ENCODE measurements at places on chromosomes 6 and 20. TPM values are rescaled to one million over a fixed set of nuclear protein-coding genes. Genes with fewer than 3 reads are reported as not detected.

KCNK5 gene
- total RNA-seq, result 10.1 TPM

HLA-DPB1 gene
- total RNA-seq, result 10.9 TPM

SYCP2 gene
- 0.88 TPM for total RNA-seq

PRICKLE4 gene
- 2.1 TPM for total RNA-seq

MUC22 gene
- total RNA-seq, result 1.6 TPM

LGSN gene
- total RNA-seq, result not detected

SESN1 gene
- total RNA-seq, result 33.3 TPM

- H3K4me3 ChIP-seq, result peak overlapping the region; percentile 8
- no peaks in the 10 kb centered on the region for H3K27me3 ChIP-seq
- peaks cover 7% of the 10 kb centered on the region for H3K4me1 ChIP-seq
- H3K27ac ChIP-seq, result peak overlapping the region; percentile 93
- H3K36me3 ChIP-seq, result no peaks in the 10 kb centered on the region
- no peak for DNase-seq
Observed at GRCh38 chr6:85361643-85362014, 88.3 kb upstream of the NT5E start.

DNA sequence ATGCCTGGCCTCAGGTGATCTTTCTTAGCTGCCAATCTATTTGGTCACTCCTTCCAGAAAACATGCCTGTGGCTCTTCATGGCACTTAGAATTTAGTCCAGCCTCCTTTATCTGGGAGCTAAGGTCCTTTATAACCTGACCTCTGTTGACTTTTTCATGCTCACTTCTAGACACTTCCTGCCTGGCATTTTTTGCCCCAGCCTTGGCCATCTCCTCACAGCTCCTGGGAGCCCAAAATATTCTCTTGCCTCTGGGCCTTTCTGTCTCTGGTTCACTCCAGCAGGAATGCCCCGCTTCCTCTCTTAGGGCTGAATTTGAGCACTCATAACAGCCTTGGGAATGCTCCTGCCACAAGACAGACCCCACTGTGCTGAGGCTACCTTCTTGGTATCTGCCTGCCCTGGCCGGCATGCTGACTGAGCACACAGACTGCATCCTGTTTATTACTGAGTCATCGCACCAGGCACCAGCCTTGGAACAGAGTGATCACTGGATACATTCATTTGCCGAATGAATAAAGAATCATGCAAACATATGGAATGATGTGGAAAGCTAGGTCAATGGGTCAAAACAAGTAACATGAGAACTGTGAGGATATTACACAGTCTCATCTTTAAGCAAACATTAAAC is 5.8 kb upstream of the EEF1E1 start:
- H3K27ac ChIP-seq, result no peak overlapping the region
- peaks cover 9% of the 10 kb centered on the region for H3K27me3 ChIP-seq
- no peaks in the 10 kb centered on the region for H3K4me1 ChIP-seq
- H3K36me3 ChIP-seq, result no peaks in the 10 kb centered on the region
- no peak for DNase-seq
- no peak overlapping the region for H3K4me3 ChIP-seq

GRCh38 chr6:1739680-1740079 is 130.0 kb downstream of the FOXC1 start:
- DNase-seq, result no peak
- no peak overlapping the region for H3K4me3 ChIP-seq
- no peak overlapping the region for H3K27ac ChIP-seq
- peaks cover 4% of the 10 kb centered on the region for H3K4me1 ChIP-seq

GRCh38 chr6:12229332-12229731 is 60.8 kb upstream of the EDN1 start:
- peak overlapping the region; percentile 3 for H3K27ac ChIP-seq
- H3K4me1 ChIP-seq, result no peaks in the 10 kb centered on the region
- no peak overlapping the region for H3K4me3 ChIP-seq
- no peaks in the 10 kb centered on the region for H3K36me3 ChIP-seq
- no peaks in the 10 kb centered on the region for H3K27me3 ChIP-seq

GRCh38 chr20:48215536-48215935 is 430.3 kb upstream of the SULF2 start:
- peaks cover 51% of the 10 kb centered on the region for H3K4me1 ChIP-seq
- peaks cover 10% of the 10 kb centered on the region for H3K27me3 ChIP-seq
- H3K4me3 ChIP-seq, result no peak overlapping the region
- H3K36me3 ChIP-seq, result no peaks in the 10 kb centered on the region
- no peak overlapping the region for H3K27ac ChIP-seq
- no peak for DNase-seq

GRCh38 chr6:52731719-52732118 is 31.6 kb downstream of the GSTA2 start:
- peaks cover 3% of the 10 kb centered on the region for H3K4me1 ChIP-seq
- no peaks in the 10 kb centered on the region for H3K36me3 ChIP-seq
- H3K4me3 ChIP-seq, result no peak overlapping the region
- no peak overlapping the region for H3K27ac ChIP-seq
- DNase-seq, result no peak

DNA sequence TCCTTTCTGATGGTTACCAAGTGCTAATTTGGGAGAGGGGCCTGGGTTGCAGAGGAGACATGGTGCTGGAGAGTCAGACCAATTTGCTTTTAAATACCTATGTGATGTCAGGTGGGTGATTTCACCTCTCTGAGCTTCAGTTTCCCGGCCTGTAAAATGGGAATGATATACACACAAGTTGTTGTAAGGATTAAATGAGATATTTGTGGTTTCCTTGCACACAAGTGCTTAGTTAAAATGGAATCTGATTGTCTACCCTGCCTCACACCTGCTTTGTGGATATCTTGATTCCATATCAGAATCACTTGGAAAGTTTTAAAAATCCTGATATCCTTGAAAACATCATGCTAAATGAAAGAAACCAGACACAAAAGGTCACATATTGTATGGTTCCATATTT is 44.5 kb downstream of the SCAND1 start:
- no peak overlapping the region for H3K4me3 ChIP-seq
- H3K27ac ChIP-seq, result no peak overlapping the region
- peaks cover 26% of the 10 kb centered on the region for H3K36me3 ChIP-seq
- no peaks in the 10 kb centered on the region for H3K4me1 ChIP-seq
- no peaks in the 10 kb centered on the region for H3K27me3 ChIP-seq
- DNase-seq, result no peak

DNA sequence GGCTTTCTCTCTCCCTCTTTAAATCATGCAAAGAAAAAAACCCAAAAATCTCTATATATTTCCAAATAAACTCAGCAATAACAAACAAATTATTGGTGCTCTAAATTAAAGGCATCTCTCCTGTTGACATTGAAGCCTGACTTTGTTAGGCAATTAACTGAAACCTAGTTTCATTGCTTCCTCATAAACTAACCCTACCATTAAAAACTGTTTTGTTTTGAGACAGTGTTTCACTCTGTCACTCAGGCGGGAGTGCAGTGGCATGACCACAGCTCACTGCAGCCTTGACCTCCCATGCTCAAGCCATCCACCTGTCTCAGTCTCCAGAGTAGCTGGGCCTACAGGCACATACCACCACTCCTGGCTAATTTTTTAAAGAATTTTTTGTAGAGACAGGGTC is 34.9 kb downstream of the PIGU start:
- no peak for DNase-seq
- no peak overlapping the region for H3K27ac ChIP-seq
- H3K4me1 ChIP-seq, result peaks cover 9% of the 10 kb centered on the region
- H3K27me3 ChIP-seq, result no peaks in the 10 kb centered on the region
- no peak overlapping the region for H3K4me3 ChIP-seq

DNA sequence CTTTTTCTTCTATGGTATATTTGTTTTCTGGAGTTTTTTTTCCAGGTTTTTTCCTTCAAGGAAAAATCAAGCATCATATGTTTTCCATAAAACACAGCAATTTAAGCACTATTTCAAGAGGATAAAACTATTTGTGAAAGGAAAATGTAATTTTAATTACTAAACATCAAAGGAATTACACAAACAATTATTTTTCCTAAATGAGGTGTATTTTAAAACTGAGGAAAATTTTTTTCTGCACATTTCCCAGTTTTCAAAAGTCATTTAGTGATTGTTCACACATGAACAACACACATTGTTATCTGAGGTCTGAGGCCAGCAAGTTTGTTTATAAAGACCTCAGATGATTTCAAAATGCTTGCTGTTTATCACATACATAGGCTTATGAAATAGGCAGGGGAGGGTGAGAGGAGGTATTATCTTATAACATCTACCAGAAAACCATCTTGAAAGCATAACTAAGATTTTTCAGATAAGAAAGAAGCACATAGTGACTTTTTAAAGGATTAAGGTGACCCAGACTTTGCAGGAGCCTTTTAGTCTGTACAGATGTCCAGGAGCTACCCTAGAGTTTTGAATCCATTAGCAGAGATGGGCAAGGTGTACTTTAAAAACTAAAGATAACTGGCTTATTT is 381.6 kb downstream of the GJA1 start:
- H3K4me1 ChIP-seq, result peaks cover 9% of the 10 kb centered on the region
- H3K27me3 ChIP-seq, result no peaks in the 10 kb centered on the region
- no peak for DNase-seq
- H3K27ac ChIP-seq, result no peak overlapping the region
- H3K4me3 ChIP-seq, result no peak overlapping the region
- H3K36me3 ChIP-seq, result no peaks in the 10 kb centered on the region

DNA sequence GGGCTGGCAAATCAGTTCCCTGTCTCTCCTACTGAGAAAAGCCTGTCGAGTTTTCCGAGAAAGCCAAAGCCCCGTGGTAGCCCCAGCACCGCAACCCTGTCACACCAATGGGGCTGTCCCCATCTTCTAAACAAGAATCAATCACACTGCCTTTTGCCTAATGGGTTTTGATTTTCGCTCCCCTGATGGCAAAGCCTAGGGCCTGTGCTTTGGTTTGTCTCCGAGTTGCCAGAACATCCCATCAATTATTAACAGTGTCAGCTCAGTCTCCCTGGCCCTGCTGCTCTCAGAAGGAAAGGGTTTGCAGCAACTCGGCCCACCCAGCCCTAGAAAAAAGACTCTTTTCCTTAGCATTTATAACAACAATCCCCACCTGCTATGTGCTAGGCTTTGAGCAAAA is 4.2 kb downstream of the KCNB1 start:
- no peaks in the 10 kb centered on the region for H3K4me1 ChIP-seq
- H3K36me3 ChIP-seq, result no peaks in the 10 kb centered on the region
- H3K27ac ChIP-seq, result no peak overlapping the region
- no peak overlapping the region for H3K4me3 ChIP-seq
- no peak for DNase-seq

GRCh38 chr6:1296542-1296941 is 15.4 kb upstream of the FOXQ1 start:
- peaks cover 34% of the 10 kb centered on the region for H3K27me3 ChIP-seq
- H3K36me3 ChIP-seq, result peaks cover 2% of the 10 kb centered on the region
- no peak for DNase-seq
- H3K4me1 ChIP-seq, result peaks cover 5% of the 10 kb centered on the region

DNA sequence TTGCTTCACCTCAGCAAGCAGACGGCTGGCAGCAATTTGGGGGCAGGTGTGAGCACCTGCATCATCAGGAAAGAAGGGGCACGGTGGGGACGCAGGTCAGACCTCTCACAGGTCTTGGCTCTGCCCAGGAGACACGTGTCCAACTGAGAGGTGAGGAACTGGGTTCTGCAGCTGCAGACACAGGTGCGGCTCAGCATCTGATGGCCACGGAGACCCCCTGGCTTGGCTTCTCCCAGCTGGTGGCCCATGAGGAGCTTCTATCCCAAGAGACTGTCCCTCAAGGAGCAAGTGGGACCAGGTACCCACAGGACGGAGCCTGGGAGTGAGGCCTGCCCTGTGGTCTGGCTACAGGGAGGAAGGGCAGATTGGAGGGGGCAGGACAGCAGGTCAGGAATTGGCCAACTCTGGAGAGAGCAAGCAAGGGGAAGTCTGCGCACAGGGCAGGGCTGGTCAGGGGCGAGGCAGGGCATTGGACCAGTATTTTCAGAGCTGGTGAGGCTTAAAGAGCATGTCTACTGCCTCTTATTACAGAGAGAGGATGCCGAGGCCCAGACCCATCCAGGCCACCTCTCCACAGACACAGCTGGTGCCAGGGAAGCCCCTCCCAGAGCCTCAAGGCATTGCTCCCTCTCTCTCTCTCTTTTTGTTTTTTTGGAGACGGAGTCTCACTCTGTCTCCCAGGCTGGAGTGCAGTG is 4.2 kb downstream of the STMN3 start:
- no peaks in the 10 kb centered on the region for H3K27me3 ChIP-seq
- H3K4me3 ChIP-seq, result peak overlapping the region; percentile 58
- no peak overlapping the region for H3K27ac ChIP-seq
- H3K36me3 ChIP-seq, result no peaks in the 10 kb centered on the region
- DNase-seq, result no peak

GRCh38 chr6:71321314-71321713 is 32.7 kb downstream of the OGFRL1 start:
- no peaks in the 10 kb centered on the region for H3K36me3 ChIP-seq
- no peaks in the 10 kb centered on the region for H3K27me3 ChIP-seq
- DNase-seq, result no peak
- H3K4me3 ChIP-seq, result no peak overlapping the region

DNA sequence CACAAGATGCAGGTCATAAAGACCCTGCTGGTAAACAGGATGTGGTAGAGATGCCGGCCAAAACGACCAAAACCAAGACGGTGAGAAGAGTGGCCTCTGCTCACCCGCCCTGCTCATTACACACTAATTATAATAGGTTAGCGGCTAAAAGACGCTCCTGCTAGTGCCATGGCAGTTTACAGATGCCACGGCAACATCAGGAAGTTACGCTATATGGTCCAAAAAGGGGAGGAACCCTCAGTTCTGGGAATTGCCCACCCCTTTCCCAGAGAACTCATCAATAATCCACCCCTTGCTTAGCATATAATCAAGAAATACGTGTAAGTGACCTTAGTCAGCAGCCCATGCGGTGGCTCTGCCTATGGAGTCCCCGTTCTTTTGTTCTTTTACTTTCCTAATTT is 17.6 kb downstream of the BHLHE23 start:
- no peak overlapping the region for H3K27ac ChIP-seq
- peaks cover 53% of the 10 kb centered on the region for H3K27me3 ChIP-seq
- no peak for DNase-seq
- H3K36me3 ChIP-seq, result no peaks in the 10 kb centered on the region
- no peak overlapping the region for H3K4me3 ChIP-seq

- peaks cover 28% of the 10 kb centered on the region for H3K4me1 ChIP-seq
- no peak overlapping the region for H3K4me3 ChIP-seq
- no peak for DNase-seq
- no peaks in the 10 kb centered on the region for H3K27me3 ChIP-seq
- H3K36me3 ChIP-seq, result no peaks in the 10 kb centered on the region
Observed at GRCh38 chr20:32675223-32675975, 1.7 kb upstream of the C20orf203 start.

All from type B pancreatic cell (in vitro differentiated cells).